ENCODE measurements at places on chromosomes 16 and 17. TPM values are rescaled to one million over a fixed set of nuclear protein-coding genes. Genes with fewer than 3 reads are reported as not detected.

IRF8 gene
- total RNA-seq = 17.8 TPM

EFCAB13 gene
- 42.8 TPM for total RNA-seq

KRTAP1-3 gene
- total RNA-seq = not detected

SULT1A2 gene
- total RNA-seq = 2.1 TPM

TM4SF5 gene
- not detected for total RNA-seq

MRPL12 gene
- 23.8 TPM for total RNA-seq

NLRC3 gene
- 93.5 TPM for total RNA-seq

ABCA9 gene
- 0.08 TPM for total RNA-seq

PERCC1 gene
- total RNA-seq = 2.3 TPM

SOST gene
- total RNA-seq = not detected

BANP gene
- total RNA-seq = 89.4 TPM

MPP3 gene
- total RNA-seq = not detected

TBC1D3E gene
- total RNA-seq = not detected

HSPB9 gene
- not detected for total RNA-seq

FBXO39 gene
- 0.29 TPM for total RNA-seq

PIK3R5 gene
- 94.1 TPM for total RNA-seq

ATP2C2 gene
- not detected for total RNA-seq

KRTAP4-1 gene
- total RNA-seq = not detected

LDHD gene
- not detected for total RNA-seq

SHCBP1 gene
- 1.6 TPM for total RNA-seq
